T-helper 2 cell (primary cell): ENCODE measurements at places on chromosomes 5 and 9.

DNA sequence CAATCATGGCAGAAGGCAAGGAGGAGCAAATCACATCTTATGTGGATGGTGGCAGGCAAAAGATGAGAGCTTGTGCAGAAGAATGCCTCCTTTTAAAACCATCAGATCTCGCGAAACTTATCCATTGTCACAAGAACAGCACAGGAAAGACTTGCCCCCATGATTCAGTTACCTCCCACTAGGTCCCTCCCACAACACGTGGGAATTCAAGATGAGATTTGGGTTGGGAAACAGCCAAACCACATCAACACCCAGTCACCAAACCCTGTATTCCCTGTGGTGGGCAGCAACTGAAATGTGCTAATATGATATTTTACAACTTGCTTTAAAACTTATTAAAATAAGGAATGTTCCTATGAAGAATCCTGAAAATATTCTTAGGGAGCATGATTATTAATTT lies 54.2 kb downstream of the RASGRF2 start:
- no peak for DNase-seq

DNA sequence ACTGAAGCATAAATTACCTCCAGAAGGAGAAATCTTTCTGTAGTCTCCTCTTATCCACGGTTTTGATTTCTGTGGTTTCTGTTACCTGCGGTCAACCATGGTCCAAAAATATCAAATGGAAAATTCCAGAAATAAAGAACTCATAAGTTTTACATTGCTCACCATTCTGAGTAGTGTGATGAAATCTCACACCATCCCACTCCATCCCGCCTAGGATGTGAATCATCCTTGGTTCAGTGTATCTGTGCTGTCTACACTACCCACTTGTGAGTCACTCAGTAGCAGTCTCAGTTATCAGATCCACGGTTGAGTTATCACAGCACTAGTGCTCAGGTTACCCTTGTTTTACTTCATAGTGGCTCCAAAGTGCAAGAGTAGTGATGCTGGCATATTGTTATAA lies 371.2 kb downstream of the NFIB start:
- no peak for DNase-seq

DNA sequence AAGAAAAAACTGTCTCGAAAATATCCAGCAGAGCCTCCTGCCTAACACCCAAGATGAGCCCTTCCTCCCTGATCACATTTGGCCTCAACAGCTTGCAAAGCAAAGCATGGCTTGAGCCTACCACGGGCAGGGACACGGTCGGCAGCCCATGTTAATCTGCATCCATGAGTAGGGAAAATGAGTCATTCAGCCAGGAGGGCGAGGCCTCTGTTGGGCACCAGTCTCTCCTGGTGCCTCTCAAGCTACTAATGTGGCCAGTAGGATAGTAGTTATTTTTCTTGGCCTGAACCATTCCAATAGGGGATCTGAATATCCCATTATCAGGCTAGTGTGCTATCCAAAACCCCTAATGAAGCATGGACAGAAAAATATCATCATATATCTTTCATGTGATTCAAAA lies 43.0 kb upstream of the SHB start:
- no peak for DNase-seq

GRCh38 chr5:76207120-76207519 lies 123.9 kb downstream of the SV2C start:
- no peak for DNase-seq

- no peak for DNase-seq
Measured at GRCh38 chr9:78680196-78680595, 383.3 kb downstream of the PSAT1 start.

DNA sequence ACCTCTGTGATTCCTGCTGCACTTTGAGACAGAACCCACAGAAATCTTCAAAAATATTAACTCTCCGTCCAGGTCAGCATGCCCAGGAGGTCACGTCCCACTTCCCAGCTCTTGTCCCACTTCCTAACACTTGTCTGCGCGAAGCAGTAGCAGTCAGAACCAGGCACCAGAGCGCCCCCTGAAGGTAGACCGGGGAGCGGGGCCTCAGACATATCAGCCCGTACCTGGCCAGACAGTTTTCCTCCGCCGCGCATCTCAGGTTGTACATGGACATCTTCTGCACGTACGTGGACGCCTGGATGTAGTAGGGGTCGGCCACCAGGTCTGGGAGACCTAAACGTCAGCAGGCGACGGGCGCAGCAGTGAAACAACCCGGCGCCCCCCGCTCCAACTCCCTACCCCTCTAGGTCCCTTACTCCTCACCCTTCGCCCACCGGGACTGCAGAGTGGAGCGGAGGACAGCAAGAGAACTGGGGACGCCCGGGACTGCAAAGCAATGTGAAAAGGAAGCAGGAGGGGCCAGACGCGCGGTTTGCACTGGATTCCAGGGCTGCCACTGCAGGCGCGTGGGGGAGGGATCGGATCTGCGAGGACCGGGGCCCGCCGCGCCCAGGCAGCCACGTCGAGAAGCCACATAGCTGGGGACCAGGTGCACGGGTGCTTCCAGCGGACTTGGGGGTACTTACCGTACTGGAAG lies 1.2 kb downstream of the LOX start:
- no peak for DNase-seq

DNA sequence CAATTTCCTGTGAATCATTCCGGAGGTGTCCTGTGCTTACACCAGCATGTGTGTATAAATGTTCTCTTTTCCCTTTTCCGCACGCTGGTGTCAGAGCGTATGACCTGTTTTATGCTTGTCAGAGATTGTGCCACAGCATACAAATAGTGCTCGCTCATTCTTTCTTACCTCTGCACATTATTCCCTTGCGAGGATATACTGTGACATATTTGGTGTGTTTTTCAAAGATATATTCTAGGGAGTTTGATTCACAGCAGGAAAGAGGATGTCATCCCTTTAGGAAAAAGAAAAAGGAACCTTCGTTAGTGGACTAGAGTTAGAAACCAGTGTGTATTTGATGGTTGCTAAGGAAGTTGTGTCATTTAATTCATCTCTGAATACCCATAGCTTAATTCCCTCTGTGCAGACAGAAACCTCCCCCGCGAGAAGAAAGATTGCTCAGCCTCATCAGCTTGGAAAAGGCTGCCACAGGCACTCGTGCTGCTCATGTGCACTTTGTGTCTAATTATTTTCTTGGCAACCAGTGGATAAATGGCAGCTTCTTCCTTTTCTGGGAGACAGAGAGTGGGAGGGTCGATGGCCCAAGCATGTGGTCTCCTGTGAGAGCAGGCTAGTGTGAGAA lies 14.7 kb upstream of the CCIN start:
- no peak for DNase-seq

DNA sequence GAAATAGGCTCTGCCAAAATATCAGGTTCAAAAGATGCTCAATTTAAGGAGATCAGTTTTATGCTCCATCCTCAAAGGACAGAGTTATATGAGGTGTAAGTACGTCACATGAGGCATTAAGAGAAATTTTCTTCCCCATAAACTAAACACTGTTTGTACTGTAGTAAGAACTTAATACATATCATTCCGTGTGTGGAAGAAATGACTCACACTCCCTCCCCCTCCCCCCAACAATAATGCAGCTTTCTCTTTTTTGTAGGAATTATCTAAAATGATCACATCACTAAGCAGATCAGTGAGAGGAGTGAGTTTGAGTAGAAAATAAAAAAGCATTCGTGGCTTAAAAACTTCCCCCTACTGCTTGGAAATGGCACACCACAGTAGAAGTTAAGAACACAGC lies 2.2 kb downstream of the CDH12 start:
- no peak for DNase-seq

- DNase-seq = no peak
Measured at GRCh38 chr9:14389146-14389545, 75.2 kb upstream of the NFIB start.

GRCh38 chr9:136947955-136948510 lies 3.0 kb downstream of the C8G start:
- no peak for DNase-seq

GRCh38 chr9:114889802-114890224 lies 40.6 kb downstream of the TNFSF8 start:
- DNase-seq = no peak

- DNase-seq = no peak
Measured at GRCh38 chr5:94276048-94276447, 342.4 kb downstream of the KIAA0825 start.

DNA sequence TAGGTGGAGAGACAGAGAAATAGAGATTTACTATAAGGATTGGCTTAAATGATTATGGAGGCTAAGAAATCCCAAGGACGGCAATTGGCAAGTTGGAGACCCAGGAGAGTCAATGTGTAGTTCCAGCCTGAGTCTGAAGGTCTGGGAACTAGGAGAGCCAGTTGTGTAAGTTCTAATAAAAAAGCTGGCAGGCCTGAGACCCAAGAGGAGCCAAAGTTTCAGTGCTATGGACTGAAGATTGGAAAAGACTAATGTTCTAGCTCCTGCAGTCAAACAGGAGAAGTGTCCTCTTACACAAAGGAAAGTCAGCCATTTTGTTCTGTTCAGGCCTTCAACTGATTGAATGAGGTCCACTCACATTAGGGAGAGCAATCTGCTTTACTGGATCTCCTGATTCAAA lies 50.0 kb downstream of the NMUR2 start:
- no peak for DNase-seq

DNA sequence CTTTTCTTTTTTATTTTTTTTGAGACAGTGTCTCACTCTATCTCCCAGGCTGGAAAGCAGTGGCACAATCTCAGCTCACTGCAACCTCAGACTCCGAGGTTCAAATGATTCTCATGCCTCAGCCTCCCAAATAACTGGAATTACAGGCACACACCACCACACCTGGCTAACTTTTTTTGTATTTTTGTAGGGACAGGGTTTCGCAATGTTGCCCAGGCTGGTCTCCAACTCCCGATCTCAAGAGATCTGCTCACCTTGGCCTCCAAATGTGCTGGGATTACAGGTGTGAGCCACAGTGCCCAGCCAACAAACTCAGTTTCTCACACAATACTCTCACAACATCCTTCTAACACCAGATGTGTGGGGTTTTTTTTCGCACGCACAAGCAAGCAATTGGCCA lies 22.1 kb downstream of the AFF4 start:
- DNase-seq = no peak

- DNase-seq = no peak
Measured at GRCh38 chr9:77556396-77556795, 91.7 kb downstream of the GNA14 start.

GRCh38 chr5:122415030-122415800 lies 103.2 kb downstream of the SNCAIP start:
- peak; percentile 22 for DNase-seq

- no peak for DNase-seq
Measured at GRCh38 chr5:177089127-177089526, 2.4 kb downstream of the FGFR4 start.

GRCh38 chr9:109046346-109046745 lies 33.0 kb upstream of the CTNNAL1 start:
- peak; percentile 80 for DNase-seq

- no peak for DNase-seq
Measured at GRCh38 chr9:5988265-5988664, 27.2 kb downstream of the RANBP6 start.

DNA sequence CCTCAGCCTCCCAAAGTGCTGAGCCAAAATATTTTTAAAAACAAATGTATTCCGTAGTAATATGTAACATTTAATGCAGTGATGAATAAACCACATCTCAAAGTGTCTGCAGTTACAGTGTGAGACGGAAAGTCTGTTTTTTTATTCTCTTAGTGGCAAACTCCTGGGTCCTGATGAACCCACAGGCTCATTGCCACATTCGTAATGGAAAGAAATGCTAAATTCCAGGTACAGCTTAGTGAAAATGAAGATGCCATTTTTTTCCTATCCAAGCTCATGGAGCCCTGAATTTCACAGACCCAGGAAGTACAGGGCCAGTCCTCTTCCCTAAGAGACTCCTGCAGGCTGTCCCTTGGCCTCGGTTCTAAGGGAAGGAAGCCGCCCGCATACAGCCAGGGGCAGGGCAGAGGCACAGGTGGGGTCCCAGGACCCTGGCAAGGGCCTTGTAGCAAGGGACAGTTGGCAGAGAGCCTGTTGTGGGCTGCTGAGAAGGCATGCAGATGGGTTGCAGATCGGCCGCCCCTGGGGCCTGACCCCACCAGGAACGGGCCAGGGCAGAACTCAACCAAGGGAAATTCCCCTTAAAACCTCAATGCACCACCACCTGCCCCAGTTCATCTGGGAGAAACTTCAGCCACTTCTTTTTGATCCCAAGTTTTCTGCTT lies 36.2 kb downstream of the IPPK start:
- DNase-seq = no peak

DNA sequence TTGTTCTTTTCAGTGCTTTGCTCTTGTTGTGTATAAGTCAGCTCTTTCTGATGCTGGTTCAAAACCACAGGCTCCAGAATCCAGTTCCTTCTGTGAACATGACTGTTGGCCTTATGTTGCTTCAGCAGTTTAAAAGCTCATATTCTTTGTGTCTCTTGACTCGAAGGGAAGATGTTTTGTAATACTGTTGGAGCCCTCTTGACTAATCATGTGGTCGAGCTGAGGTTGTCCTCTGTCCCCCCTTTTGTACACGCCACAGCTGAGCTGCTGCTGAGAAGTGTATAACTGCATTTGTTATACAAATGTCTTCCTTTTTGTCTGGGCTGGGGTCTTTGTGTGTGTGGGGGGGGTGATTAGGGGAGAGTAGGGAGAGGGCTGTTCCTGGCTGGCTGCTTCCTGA lies 35.8 kb downstream of the SLC36A1 start:
- no peak for DNase-seq

GRCh38 chr9:114893221-114894010 lies 37.0 kb downstream of the TNFSF8 start:
- DNase-seq = no peak

GRCh38 chr9:134462318-134462717 lies 136.1 kb downstream of the RXRA start:
- no peak for DNase-seq

- no peak for DNase-seq
Measured at GRCh38 chr9:132645306-132645705, 24.5 kb downstream of the DDX31 start.

DNA sequence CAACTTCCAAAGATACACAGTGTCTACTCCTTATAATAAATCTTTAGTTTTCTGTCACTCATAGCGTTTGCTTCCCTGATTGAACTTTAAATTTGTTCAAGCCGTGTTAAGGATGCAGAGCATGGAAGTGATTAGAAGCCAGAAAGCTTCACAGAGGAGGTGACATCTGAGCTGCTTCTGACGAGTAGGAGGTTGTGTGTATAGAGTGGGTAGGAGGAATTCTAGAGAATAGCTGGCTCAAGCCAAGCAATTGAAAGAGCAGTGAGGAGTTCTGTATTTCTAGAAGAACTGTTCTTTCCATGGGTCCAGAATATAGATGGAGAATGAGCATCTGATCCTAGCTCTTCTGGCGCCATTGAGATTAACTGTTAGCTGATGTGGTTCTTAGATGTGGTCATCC lies 6.0 kb downstream of the NUDT2 start:
- DNase-seq = no peak

DNA sequence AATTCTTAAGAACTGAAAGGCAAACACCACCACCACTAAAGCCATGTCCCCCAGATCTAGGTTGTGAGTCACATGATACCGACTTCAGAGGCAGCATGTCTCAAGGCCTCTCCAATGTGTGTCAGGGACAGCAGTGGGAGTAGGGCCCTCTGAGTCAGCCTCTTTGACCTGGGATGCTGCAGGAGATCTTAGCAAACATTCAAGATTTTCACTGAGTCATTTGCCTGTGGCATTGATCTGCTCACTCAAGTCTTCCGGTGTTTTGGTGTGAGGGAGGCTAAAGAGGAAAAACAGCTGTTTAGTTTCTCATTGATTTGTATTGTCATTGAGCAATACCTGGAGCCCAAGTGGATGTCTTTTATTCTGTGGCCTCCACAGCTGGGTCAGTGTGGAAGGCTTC lies 36.1 kb downstream of the TMC1 start:
- peak; percentile 46 for DNase-seq
